D721Med (cell line): ENCODE measurements at places on chromosomes 12 and 14.
A peak's percentile ranks its signal among the peaks of the same experiment; 100 is the strongest.

GRCh38 chr12:49347311-49348193, 864 bp downstream of the DNAJC22 start:
- peak; percentile 93 for DNase-seq

- DNase-seq, result no peak
Observed at GRCh38 chr14:90613453-90613852, 202.8 kb downstream of the TTC7B start.

DNA sequence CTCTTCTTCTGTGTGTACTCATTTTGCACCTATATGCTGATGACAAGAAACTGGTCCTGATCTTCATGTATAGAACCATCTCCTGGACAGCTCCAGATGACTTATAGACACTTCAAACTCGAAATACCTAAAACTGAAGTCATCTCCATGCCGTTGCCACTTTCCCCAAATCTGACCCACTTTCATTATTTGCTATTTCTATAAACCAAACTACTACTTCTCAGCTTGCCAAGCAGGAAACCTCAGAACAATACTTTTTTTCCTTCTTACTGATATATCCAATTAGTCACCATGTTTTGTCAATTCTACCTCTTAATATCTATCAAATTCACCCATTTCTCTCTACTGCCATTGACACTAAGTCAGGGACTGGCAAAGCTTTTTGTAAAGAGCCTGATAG, 14.8 kb downstream of the SGPP1 start:
- DNase-seq, result no peak

- no peak for DNase-seq
Observed at GRCh38 chr14:51228890-51229289, 11.2 kb upstream of the TMX1 start.

DNA sequence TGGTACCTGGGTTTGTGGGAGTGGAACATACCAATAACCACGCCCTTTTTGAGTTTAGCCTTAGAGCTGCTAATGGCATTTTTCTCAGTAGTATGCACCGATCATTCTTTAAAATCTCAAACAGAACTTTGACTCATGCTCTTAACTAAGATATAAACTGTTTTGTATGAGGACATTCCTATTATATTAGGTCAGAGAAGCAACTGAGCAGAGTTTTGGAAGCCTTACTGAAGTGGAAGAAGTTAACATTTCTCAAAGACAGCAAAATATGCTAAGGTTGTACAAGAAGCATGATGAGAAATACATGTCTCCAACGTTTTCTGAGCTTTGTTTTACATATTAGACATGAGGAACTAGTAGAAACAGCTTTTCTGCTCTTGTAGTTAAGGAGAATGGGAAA, 819.2 kb downstream of the FSCB start:
- no peak for DNase-seq
